ENCODE measurements at places on chromosomes 11 and 22.

DNA sequence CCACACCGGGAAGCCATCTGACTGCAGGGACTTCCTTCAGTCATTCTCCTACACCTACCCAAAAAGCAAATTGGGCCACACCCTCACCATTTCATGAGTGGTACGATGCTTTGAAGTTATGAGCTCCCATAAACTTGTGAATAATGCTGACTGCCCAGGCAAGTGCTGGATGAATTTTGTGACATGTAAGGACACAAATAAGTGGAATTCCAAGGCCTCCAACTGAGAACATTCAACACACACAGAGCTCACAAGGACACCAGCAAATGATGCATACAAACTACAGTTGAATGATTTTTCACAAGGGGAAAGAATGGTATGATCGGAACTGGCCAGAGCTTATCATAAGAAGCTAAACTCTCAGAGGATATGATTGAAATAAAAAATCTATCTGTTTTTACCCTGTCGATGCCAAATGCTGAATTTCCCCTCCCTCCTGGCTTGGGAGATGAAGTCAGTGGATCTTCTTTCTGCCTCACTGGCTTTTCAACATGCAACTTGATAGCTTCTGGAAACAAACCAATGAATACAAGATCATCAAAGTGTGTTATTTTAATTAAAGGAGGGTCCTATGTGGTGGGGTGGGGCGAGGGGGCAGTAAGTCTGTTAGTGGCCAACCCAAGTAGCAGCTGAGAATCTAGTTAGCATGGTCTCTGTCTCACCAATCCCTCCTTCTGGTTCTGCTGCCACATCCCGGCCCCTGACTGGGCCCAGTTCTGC is 123.8 kb downstream of the WT1 start:
- DNase-seq = no peak

DNA sequence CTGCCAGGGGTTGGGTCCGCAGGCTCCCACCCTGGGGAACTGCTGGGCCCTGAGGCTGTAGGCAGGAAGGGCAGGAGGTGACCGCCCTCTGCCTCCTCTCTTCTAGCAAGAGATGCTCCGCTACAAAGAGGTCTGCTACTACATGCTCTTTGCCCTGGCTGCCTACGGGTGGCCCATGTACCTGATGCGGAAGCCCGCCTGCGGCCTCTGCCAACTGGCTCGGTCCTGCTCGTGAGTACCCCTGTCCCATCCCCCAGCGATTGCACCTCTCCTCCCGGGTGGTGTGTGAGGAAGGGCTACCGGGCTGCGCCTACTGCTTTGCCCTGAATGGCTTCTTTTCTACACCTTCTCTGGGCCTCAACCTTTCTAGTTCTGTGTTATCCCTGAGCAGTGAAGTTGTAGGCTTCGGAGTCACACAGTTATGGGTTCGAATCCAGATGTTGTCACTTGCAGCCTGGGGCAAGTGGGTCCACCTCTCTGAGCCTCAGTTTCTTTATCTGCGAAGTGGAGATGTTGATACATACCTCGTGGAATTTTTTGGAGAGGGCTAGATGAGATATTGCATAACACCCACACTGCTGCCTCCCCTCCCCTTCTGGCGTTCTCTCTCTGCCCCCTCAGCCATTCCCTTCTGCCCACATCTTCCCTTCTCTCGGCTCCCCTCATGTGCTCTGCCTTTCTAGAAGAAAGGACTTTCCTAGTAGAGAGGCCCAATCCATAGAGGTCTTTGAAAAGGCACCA is 21.1 kb upstream of the MYRF start:
- DNase-seq = no peak

GRCh38 chr11:116168459-116168787 is 604.4 kb downstream of the BUD13 start:
- no peak for DNase-seq

DNA sequence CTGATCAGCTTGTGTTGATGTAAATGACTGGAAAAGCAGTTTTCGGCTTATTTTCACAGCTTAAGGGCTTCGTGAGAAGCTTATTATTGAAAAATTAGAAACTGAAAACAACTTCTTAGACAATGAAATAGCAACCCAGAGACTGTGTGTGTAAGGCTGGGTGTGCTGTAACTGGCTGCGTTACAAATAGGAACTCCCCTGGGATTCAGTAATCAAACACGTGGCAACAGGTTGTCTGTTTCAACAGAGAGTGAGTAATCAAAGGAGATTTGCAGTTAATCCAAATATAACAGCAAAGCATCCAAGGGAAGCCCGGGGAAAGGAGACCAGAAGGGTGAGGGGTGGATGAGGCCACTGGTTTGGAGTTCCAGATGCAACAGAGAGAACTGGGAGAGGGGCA is 19.2 kb downstream of the NTM start:
- DNase-seq = no peak
